B cell (primary cell): ENCODE measurements at places on chromosomes 1 and 21. TPM values are rescaled to one million over a fixed set of nuclear protein-coding genes. Genes with fewer than 3 reads are reported as not detected.

PDIK1L gene
- total RNA-seq = 15.2 and 17.3 TPM in 2 replicates

KRTAP26-1 gene
- total RNA-seq = not detected in 2 replicates

SH2D5 gene
- total RNA-seq = 0.29 and 0.30 TPM in 2 replicates

OPTC gene
- total RNA-seq = not detected in 2 replicates

ACTL8 gene
- total RNA-seq = not detected in 2 replicates

CA14 gene
- not detected in 2 replicates for total RNA-seq

HCRTR1 gene
- total RNA-seq = 0.22 TPM in 2 replicates

LAD1 gene
- total RNA-seq = 0.10 and 0.19 TPM in 2 replicates

SLC6A17 gene
- not detected in 2 replicates for total RNA-seq

NBPF10 gene
- total RNA-seq = 12.6 and 13.4 TPM in 2 replicates

NTMT2 gene
- total RNA-seq = not detected in 2 replicates

VHLL gene
- 0.49 TPM in 1 of 2 replicates, not detected in the other for total RNA-seq

OR2L3 gene
- 0.10 TPM in 1 of 2 replicates, not detected in the other for total RNA-seq

VASH2 gene
- total RNA-seq = not detected in 2 replicates

YIPF1 gene
- 13.9 and 19.3 TPM in 2 replicates for total RNA-seq

PIK3C2B gene
- 90.3 and 93.7 TPM in 2 replicates for total RNA-seq

MACO1 gene
- 20.7 and 21.2 TPM in 2 replicates for total RNA-seq

AVPR1B gene
- 0.59 TPM in 1 of 2 replicates, not detected in the other for total RNA-seq

PRKAA2 gene
- not detected in 2 replicates for total RNA-seq

DCDC2B gene
- total RNA-seq = not detected in 2 replicates
